ENCODE measurements at places on chromosomes 5 and 9.

GRCh38 chr5:13662626-13663025, 281.9 kb downstream of the DNAH5 start:
- DNase-seq = no peak

GRCh38 chr5:155665361-155665760, 651.8 kb downstream of the KIF4B start:
- DNase-seq = no peak

DNA sequence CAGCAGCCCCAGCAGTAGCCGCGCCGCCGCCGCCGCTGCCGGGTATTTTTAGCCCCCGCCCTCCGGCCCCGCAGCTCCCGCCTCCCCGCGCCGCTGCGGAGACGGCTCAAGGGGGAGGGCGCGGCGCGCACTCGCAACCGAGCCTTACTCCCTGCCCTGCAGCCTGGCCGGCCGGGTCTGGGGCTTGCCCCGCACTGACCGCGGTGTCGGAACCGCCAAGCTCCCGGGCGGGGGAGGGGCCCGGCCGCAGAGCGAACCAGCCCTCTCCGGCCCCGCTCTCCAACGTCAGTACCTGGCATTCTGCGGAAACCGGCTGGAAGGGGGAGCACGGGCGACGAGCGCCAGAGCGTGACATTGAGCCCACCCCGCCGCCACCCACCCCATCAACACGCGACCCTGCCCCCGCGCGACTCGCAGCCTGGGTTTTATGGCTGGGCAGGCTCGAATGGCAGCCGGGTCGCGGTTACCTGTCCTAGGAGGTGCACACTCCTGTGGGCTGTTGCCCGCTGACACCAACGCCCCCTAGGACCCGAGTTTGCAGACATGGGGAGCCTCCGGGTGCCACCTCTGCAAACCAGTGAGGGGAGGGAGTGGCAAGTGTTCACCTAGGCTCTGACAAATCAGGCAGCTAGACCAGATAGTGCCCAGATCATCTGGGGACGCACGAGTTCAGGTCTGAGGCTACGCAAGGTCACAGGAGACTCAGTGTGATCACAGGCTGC, at the start of gene ACSL6:
Gene ACSL6, minus strand, starts transcription at position 37 of the 722 bp plus-strand sequence. CDS start 105 bp downstream, outside the sequence.
- no peak for DNase-seq

DNA sequence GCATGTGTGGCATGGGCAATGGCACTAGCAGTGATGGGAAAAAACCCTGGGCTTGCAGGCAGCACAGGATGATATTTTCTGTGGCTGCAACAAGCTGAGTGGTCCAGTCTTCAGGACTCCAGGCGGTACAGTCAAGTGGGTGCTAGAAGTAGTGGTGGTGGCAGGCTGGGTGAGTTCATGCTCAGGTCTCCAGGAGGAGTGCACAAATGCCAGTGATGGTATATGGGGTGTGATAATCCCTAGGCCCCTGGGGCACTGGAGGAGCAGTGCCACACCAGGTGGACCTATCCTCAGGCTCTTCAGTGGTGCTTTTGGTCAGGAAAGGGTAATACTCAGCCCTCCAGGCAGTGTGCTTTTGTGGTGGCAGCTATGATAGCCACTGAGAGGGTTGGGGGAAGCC, 496.4 kb downstream of the PRR16 start:
- no peak for DNase-seq

DNA sequence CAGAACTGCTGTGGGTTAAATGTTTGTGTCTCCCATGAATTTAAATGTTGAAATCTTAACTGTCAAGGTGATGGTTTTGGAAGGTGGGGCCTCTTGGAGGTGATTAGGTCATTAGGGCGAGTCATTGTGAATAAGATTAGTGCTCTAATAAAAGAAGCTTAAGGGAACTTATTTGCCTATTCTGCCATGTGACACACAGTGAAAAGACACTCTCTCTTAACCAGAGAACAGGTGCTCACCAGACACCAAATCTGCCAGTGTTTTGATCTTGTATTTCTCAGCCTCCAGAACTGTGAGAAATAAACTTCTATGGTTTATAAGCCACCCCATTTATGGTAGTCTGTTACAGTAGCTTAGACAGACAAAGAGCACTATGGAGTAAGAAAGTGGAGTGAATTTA, 117.9 kb upstream of the SV2C start:
- DNase-seq = no peak

- DNase-seq = no peak
Measured at GRCh38 chr9:102456562-102456961, 538.6 kb upstream of the CYLC2 start.

- DNase-seq = no peak
Measured at GRCh38 chr5:134536876-134537275, 11.4 kb downstream of the JADE2 start.
